Right cardiac atrium (tissue), 5 donors: ENCODE measurements at places on chromosomes 5 and 9. TPM values are rescaled to one million over a fixed set of nuclear protein-coding genes. Genes with fewer than 3 reads are reported as not detected.

SPATA31E1 gene
- not detected for polyA plus RNA-seq

TMOD1 gene
- 184 TPM for polyA plus RNA-seq

FOXD4L3 gene
- polyA plus RNA-seq = 0.05 TPM

OR1J2 gene
- polyA plus RNA-seq = not detected

DMRT3 gene
- polyA plus RNA-seq = not detected

STK32A gene
- polyA plus RNA-seq = 0.81 TPM

DOCK8 gene
- 1.5 TPM for polyA plus RNA-seq

F2R gene
- 4.3 TPM for polyA plus RNA-seq

PCDHA2 gene
- not detected for polyA plus RNA-seq

PCDH1 gene
- polyA plus RNA-seq = 9.2 TPM

GNA14 gene
- 2.5 TPM for polyA plus RNA-seq

SLC36A3 gene
- not detected for polyA plus RNA-seq

CTNND2 gene
- polyA plus RNA-seq = 4.1 TPM

HMMR gene
- polyA plus RNA-seq = 0.34 TPM

ZDHHC12 gene
- polyA plus RNA-seq = 13.1 TPM

CAMSAP1 gene
- 10.0 TPM for polyA plus RNA-seq

LHX6 gene
- polyA plus RNA-seq = 2.9 TPM

GSN gene
- 1,813 TPM for polyA plus RNA-seq

PCDHGA1 gene
- polyA plus RNA-seq = 0.70 TPM

HTR1A gene
- polyA plus RNA-seq = not detected

ABITRAM gene
- polyA plus RNA-seq = 12.7 TPM

CDKN2A gene
- polyA plus RNA-seq = 0.32 TPM

SLC4A9 gene
- polyA plus RNA-seq = 0.05 TPM

FSTL4 gene
- not detected for polyA plus RNA-seq

CCL28 gene
- 1.4 TPM for polyA plus RNA-seq

PCDHB11 gene
- 0.48 TPM for polyA plus RNA-seq

SLC34A1 gene
- not detected for polyA plus RNA-seq

FOXI1 gene
- not detected for polyA plus RNA-seq

CCNJL gene
- polyA plus RNA-seq = 4.1 TPM

SEC61B gene
- polyA plus RNA-seq = 103 TPM

ZBED3 gene
- polyA plus RNA-seq = 5.7 TPM

PPP3R2 gene
- not detected for polyA plus RNA-seq

WNT8A gene
- not detected for polyA plus RNA-seq

NDUFS6 gene
- 216 TPM for polyA plus RNA-seq

BARHL1 gene
- polyA plus RNA-seq = not detected

CDO1 gene
- 25.6 TPM for polyA plus RNA-seq

MEGF10 gene
- 0.25 TPM for polyA plus RNA-seq

PPIC gene
- polyA plus RNA-seq = 47.3 TPM

CCDC183 gene
- 3.8 TPM for polyA plus RNA-seq

PFN3 gene
- not detected for polyA plus RNA-seq

TMEM252 gene
- 0.16 TPM for polyA plus RNA-seq

RAB3C gene
- 0.34 TPM for polyA plus RNA-seq

LEAP2 gene
- 1.6 TPM for polyA plus RNA-seq

GAPT gene
- polyA plus RNA-seq = 0.11 TPM

COL5A1 gene
- polyA plus RNA-seq = 15.4 TPM

NSMF gene
- polyA plus RNA-seq = 25.5 TPM

RGS7BP gene
- 1.0 TPM for polyA plus RNA-seq

MAN2A1 gene
- polyA plus RNA-seq = 2.9 TPM

BTNL9 gene
- polyA plus RNA-seq = 57.8 TPM
